ENCODE measurements at places on chromosomes 3 and 15.

- no peak for DNase-seq
Measured at GRCh38 chr3:28575100-28575745, 226.6 kb upstream of the AZI2 start.

DNA sequence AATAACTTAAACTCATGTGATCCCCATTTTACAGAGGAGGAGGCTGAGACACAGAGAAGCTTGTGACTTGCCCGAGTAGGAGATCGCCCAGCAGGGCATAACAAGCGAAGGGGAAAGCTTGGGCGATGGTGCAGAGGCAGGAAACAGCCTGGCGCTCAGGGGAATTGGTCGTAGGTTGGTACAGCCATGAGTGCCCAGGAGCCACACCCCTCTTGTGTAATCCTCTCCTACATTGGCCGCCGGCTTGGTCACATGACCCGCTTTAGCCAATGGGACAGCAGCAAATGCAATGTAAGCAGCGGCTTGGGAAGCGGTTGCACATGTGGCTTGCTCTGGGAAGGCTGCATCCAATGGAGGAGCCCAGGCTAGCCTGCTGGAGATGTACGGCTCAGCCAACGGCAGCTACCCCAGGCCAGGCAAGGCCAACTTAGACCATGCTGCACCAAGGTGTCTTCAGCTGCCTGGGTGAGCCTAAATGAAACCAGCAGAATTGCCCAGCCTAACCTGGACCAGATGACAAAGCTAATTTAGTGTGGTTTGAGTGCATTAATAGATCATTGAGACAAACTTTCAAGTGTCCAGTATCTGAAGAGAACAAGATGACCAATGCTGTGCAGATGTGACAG is 50.3 kb upstream of the SLC6A6 start:
- no peak for DNase-seq

GRCh38 chr3:78647726-78648125 is 1120.1 kb downstream of the ROBO1 start:
- no peak for DNase-seq

GRCh38 chr3:195122261-195122660 is 148.7 kb downstream of the XXYLT1 start:
- no peak for DNase-seq

- DNase-seq: no peak
Measured at GRCh38 chr15:85336880-85337279, 43.5 kb upstream of the AKAP13 start.

- no peak for DNase-seq
Measured at GRCh38 chr15:91275844-91276243, 175.8 kb downstream of the SV2B start.

- no peak for DNase-seq
Measured at GRCh38 chr3:89395456-89395855, 288.0 kb downstream of the EPHA3 start.

DNA sequence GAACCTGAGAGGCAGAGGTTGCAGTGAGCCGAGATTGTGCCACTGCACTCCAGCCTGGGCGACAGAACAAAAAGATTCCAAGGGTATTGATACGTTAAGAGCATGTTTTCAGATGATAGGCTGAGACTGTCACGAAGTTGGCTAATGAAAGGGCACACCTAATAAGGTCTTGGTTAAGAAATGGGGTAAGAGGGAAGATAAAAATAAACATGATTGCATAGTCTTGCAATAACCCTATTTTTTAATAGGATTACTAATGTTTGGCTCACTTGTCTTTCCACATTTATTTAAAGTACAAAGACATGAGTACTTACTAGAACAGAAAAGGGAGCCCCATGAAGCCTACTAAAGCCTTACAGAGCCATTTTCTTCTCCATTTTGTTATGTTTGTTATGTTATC is 109.0 kb downstream of the FRMD4B start:
- DNase-seq: no peak

DNA sequence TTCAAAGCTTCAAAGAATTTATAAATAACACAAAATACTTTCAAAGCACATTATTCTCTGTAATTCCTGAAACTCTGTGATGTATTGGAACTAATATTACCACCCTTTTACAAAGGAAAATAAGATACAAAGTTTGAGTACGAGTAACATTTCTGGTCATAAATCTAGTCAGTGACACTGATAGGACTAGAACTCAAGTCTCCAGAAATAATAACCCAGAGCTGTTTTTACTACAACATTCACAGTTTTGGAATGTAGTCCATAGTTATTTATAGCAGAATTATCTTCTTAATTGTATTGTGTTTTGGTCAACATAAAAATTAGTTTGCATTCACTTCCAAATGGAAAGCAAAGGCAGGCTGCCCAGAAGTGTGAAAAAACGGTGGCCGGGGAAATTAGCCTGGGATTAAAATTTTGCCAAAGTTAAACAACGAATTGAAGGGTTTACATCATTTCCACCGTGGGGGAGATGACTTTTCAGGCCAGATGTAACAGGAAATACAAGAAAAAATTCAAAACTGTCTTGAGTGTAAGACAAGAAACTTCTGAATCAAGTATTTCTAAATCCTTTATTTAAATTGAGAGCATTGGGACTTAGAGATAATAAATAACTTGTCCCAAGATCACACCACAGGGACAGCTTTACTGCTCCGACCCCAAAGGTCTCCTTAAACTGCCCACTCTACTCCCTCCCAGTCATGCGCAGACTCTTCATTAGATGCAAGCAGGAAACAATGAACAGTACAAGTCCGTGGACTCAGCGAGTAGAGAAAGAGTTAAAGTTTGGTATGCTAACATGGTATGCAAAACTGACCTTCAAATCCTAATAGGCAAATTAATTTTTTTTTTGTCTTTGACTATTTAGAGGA is 74.3 kb upstream of the VGLL4 start:
- no peak for DNase-seq

DNA sequence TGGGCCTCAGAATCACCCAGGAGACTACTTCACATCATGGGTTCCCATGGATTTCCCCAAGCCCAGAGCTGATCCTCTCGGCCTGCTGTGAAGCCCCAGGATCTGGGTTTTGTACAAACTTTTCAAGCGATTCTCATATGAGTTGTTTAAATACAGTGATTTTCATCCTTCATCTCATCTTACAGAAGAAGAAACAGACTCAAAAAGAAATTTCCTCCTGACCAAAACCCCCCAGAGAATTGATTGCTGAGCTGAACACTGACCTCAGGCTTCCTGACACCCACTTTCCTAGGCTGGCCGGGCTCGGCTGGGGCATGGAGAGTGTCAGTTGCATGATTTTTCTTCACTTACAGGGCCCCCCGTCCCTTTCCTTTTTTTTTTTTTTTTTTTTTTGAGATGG is 60.3 kb downstream of the BDH1 start:
- DNase-seq: no peak

DNA sequence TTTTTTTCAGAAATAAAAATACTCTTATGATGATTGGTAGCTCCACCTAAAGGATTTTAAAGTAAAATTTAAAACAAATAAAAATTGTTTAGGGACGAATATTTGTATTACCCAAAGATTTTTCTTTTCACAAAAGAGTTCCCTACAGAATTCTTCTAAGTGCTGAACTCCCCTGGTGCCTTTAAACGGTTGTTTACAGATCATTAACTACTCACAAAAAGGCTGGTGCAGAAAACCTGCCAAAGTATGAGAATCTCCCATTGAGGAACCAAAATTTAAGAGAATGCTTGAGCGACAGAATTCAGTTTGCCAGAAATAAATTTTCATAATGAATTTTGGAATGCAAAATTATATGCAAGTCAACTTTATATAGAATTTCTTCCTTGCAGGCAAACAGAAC is 497.8 kb upstream of the NR2F2 start:
- DNase-seq: no peak

DNA sequence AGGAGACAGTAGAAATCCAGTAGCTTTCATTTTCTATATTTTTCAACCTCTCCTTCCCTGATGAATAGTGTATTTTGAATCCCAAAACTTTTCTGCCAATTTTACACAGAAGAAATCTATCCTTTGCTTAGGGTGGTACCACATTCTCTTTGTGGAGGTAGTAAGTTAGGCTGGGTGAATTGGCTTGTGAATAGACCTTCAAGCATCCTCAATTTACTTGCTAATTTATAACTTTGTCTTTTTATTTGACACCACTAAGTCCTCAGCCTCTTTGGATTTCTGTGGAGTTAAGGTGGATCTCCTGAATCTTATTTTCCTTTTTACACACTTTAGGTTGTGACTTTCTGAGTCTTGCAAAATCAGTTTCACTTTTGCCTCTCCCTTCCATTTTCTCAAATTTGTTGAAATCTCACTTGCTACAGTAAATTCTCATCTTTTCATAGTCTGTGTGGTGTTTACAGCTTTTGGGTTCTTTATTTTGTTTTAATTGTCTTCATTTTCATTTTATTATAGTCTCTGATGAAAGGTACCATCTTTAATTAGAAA is 5.7 kb upstream of the PLSCR1 start:
- no peak for DNase-seq

DNA sequence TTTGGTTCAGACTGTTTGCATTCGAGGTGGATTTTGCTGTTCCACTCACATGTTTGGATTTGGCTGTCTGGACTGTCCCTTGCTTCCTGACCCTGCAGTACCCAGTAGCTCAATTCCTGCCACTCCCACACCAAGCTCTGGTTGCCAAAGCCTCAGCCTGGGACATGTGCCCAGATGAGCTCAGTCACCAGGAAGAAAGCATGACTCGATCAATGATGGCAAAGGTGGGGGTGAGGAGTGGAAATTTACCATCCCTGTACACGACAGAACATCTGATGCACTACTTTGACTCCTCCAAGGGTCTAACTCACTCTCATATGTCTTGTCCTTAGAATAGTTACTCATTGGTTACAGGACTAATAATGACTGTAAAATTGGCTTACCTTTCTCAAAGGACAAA is 45.2 kb downstream of the ZNF385D start:
- DNase-seq: no peak

DNA sequence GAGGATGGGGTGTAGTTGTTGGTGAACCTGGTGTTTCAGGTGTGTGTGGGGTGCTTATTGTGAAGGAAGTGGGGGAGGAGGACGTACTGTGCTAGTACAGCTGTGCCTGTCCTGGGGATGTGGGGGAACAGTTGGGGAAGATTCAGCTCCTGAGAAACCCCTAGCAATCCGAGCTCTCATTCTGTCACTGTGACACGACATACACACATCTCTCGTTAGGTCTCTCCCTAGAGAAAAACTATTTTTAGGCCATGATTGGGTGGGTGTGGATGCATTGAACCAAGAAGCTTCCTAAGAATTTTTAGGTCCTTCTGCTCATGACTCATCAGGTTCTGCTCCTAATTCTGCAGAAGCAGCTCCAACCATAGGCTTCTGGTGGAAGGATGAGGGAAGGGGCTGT is 54.3 kb downstream of the SLC30A4 start:
- no peak for DNase-seq

- no peak for DNase-seq
Measured at GRCh38 chr3:56725175-56725574, 42.1 kb upstream of the TASOR start.

DNA sequence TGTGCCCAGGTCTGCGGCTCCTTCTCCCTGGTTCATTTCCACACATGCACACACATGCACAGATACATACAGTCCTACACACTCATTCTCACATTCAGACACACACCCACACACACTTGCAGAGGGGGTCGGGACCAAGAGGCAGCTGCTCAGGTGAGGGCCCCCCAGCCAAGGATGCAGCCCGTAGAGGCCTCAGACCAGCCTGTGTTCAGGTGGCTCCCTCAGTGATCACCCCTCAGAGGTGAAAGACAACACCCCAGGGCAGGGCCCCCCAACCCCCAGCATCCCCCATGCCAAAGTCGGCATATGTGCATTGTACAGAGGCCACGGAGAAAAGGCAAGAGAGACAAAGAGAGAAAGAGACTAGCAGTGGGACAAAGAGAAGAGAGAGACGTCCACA is 5.9 kb upstream of the CORO2B start:
- no peak for DNase-seq

DNA sequence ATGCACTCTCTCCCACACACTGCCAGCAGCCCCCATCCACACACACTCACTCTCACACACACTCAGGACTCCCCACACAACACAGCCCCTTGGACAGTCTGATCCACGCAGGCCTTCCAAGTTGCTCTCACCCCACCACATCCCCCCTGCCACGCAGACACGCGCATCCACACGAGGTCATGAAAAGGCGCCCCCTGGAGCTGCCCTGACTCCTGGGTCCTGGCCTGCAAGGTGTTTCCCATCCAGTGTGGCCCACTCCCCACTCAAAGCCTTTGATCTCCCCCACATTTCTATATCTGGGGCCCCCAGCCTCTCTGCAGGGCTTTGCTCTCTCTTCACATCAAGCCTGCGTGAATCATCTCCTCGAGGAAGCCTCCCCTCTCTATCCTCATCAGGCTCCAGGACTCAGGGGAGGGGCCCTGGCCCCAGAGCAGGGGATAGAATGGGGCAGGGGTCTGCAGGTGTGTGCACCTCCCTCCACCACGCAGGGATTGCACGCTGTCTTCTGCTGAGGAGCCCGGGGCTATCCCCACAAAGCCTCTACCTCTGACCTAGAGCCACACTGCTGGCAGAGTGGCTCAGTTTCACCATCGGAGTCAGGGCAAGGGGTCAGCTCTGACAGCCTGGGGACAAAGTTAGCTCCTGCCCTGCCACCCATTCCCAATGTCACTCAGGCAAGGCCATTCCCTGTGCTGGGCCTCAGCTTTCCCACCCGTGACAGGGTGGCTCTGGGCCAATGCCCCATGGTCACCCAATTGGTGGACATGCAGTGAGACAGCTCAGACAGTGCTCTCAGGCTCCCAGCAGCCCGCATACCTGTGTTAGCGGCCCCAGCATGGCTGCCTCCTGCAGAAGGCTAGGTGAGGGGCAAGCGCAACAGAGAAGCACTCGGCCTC is 6.4 kb downstream of the MYL3 start:
- no peak for DNase-seq

All from COR-L47 (cell line).